AG04450 (cell line): ENCODE measurements at places on chromosomes 3 and 15.

DNA sequence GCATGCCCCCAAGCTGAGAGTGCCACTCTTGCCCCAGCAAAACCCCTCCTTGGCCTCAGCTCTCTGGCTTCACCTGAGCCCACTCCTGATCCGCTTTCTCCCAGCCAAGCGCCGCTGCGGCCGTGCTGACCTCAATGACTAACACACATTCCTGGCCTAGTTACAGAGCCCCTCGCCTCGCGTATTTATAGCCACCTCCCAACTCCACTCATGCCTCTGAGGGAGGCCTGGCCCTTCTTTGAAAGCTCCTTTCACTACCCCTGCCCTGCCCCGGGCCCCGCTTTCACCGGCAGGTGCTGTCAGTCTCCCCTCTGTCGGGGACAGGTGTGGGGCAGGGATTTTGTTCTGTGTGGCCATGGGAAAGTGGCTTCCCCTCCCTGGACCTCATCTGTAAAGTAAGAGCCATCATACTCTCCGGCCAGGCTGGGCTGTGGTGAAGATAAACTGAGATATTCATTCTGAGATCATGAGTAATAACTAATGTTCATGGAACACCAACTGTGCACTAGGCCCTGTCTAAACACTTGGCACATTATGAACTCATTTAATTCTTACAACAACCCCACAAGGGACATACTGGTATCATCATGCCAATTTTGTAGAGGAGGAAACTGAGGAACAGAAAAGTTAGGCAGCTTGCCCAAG lies 13.2 kb upstream of the ATP2B2 start:
- DNase-seq, result peak; percentile 3

GRCh38 chr3:8143186-8143585 lies 358.4 kb upstream of the LMCD1 start:
- no peak for DNase-seq

- no peak for DNase-seq
Observed at GRCh38 chr3:127033786-127034185, 50.9 kb downstream of the PLXNA1 start.

- no peak for DNase-seq
Observed at GRCh38 chr15:48695827-48696573, 50.5 kb upstream of the FBN1 start.

DNA sequence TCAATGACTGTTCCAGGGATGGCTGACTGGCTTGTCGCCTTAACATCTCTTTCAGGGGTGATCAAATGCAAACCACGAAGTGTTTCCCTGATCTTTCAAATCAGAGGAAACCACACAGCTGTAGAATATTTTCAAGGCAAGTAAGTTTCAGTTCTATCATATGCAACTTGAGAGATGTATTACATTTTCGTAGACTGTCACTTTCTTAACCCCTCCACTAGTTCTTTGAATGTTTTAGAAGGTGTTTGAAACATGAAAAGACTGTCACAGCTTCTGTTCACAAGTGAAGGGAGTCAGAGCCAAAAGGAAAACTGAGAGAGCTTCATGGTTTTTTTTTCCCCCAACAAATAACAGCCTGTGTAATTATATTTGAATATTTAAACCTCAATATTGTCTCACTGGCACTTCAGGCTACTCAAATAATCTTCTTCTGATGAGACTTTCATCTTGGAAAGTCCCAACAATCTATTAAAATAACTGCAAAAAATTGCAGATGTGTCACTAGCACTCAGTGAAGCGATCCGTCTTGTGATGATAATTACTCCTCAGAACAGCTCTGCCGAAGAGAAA lies 25.9 kb upstream of the CAPN7 start:
- no peak for DNase-seq

DNA sequence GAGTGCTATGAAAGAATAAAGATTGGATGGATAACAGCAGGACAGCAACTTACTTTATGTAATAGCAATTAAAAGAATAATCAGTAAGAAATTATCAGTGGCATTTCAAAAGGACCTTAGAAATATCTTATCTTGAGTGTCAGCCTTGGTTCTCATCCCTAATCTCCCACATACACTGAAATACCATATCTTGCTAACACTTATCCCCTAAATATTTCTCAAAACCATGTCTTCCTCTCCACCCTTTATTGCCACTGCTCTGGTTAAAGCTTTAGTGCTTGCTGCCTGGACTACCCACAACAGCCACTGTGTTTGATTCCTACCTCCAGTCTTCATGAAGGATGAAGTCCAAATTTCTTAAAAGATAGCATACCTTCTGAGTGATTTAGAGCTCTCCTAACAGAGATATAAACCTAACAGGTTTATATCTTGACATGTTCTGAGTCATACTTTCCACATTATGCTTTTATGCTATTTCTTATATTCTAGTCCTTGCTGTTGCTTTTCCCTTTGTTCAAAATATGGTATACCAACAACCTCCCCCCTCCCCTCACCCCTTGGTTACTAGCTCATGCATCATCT lies 202.8 kb downstream of the RSRC1 start:
- DNase-seq, result no peak

GRCh38 chr3:19155375-19155774 lies 7.1 kb downstream of the KCNH8 start:
- no peak for DNase-seq

DNA sequence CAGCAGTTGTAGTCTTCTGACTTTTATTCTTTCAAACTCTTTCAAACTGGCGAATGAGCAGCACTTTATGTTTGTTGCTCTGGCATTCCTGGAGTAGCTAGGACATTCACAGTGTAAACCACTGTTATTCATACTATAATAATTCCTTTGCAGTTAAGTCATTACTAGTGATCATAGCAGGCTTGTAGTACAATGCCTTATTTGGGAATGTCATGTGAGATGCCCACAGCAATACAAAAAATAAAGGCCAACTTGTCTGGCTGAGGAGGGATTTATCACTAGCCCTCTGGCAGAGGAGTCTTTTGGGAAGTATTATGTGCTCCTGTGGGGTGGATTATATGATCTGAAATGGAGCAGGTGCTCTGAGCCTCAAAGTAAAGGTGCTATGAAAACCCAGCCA lies 197.2 kb downstream of the VGLL3 start:
- DNase-seq, result peak; percentile 93

DNA sequence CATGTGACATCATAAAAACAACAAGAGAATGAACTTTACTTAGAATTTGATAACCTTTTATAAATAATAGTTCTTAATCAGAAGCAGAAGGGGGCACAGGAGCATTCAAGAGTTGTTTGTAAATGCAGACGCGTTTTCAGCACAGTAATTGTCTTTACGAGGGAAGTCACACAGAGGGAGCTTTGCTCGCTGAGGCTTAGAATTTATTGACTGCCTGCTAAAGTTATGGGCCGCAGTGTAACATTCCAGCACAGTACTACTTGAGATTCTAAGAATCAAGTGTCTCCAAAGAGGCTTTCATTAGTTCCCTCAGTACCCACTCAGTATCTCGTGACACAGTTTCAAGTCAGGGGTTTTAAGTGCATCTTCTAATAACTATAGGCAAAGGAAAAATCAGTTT lies 288.7 kb downstream of the NR2F2 start:
- DNase-seq, result no peak

GRCh38 chr15:90697175-90697574 lies 20.0 kb upstream of the BLM start:
- DNase-seq, result no peak

GRCh38 chr15:42863572-42864239 lies 56.9 kb downstream of the TTBK2 start:
- DNase-seq, result no peak

GRCh38 chr3:50436114-50436674 lies 67.2 kb downstream of the CACNA2D2 start:
- no peak for DNase-seq

DNA sequence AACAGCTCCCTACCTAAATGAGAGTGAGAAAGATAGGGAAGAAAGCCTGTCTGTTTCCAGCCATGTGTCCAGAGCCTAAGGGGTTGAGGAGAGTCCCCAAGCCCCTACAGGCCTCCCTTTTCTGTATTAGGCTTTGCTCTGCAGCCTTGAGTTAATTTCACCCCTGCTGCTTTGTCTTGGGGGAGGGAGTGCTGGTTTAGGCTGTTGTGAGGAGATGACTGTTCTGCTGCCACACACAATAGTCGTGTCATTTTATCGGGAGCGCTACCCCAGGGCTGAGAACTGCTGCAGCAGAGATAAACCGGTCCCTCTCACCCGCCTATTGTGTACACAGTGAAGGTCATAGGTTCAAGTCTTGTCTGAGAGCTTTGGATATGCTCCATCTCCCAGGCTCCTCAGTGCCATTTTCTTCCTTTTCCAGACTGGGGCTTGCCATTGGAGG lies 1.4 kb downstream of the ZNF609 start:
- DNase-seq, result no peak
